ENCODE measurements at places on chromosomes 6 and 20.

GRCh38 chr20:38383147-38383546 lies 36.9 kb downstream of the LBP start:
- DNase-seq = no peak

DNA sequence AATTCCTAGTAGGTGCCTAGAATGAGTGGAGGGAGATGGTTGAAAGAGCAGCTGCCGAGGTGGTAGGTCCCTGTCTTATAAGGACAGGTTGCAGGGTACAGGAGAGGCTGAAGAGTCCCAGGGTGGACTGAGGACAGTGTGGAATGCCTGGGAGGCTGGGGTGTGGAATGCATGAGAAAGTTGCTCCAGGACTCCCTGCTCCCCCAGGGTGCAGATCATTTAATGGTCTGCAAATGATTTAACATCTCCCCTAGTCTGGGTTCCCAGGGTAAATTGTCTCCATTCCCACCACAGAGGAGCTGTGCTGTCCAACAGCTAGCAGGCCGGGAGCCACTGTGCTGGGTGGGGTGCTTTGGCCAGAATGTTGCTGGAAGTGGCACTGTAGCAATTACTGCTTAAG lies 76.0 kb downstream of the CD83 start:
- DNase-seq = no peak

DNA sequence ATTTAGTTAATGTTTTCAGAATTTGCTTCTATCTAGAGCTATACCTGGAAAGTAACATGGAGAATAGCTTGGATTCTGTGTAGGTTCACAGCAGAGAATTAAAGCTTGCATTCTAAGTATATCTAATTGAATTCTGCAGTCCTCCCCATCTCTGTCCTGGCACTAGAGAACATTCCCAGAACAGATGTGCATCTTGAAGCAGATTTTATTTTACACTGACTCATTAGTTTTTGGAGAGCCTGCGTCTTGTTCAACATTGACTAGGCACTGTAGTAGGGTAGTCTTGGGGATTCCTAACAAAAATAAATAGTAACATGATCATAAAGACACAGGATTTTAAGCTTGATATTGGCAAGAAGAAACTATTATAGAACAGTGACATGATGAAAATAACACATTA lies 36.2 kb upstream of the BAG2 start:
- DNase-seq = no peak

DNA sequence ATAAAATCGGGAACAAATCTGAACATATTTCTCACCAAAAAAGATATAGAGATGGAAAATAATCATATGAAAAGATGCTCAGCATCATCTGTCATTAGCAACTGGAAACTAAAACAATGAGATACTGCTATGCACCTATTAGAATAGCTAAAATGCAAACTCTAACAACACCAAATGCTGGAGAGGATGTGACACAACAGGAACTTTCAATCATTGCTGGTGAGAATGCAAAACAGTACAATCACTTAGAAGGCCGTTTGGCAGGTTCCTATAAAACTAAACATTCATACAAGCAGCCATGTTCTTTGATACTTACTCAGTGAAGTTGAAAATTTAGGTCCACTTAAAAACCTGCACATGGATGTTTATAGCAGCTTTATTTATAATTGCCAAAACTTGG lies 67.0 kb downstream of the FAM50B start:
- DNase-seq = no peak

- no peak for DNase-seq
Measured at GRCh38 chr6:558959-559358, 97.9 kb downstream of the HUS1B start.

DNA sequence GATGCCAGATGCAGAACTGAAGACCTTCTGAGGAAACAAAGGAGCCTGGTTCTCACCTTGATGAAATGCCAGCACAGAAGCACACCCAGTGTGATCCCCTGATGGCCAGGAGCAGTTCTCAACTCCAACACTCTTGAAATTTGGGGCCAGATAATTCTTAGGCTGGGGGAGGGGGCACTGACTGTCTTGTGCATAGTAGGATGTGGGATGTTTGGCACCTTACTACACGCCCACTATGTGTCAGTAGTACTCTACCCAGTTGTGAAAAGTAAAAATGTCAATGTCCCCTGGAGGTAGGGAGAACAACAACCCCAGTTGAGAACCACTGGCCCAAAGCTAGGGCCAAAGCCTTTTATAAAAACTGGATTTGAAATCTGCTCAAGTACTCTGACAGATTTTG lies 398.3 kb upstream of the ARID1B start:
- no peak for DNase-seq

GRCh38 chr20:55172310-55173002 lies 697.1 kb downstream of the DOK5 start:
- DNase-seq = no peak

DNA sequence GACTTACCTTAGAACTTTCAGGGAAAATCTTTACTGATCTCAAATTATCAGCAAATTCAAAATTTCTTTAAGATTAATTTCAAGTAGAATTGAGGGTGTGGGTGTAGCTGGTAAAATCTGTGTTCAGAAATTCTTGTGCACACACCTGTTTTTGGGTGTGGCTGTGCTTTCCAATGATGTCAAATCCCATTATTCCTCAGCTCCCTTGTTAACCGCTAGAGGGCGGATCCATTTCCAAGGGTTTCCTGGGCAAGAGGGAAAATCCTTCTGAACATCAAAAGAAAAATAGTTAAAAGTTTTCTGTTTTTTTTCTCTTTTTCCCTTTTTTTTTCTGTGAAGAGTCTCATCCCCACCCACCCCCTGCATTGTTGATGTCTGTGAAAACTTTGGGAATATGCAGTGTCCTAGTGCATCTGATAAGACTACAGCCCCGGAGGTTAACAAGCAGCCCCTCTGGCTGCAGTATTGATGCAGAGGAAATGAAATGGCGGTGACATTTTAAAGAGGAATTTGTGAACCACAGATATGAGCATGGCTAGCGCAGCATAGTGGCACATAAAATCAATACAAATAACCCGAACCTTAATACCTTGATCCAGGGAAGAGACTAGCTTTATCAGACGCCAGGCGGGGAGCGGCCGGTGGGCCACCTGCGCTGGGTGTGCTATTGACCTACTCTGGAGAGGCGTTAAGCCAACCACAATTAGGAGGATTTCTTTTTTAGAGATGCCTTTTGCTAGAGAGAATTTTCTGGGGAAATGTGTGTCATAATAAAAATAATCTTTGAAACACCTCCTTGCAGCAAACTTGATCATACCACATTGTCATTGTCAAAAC lies 130.9 kb downstream of the FOXA2 start:
- no peak for DNase-seq

- DNase-seq = no peak
Measured at GRCh38 chr20:32599783-32600340, 14.7 kb upstream of the NOL4L start.

DNA sequence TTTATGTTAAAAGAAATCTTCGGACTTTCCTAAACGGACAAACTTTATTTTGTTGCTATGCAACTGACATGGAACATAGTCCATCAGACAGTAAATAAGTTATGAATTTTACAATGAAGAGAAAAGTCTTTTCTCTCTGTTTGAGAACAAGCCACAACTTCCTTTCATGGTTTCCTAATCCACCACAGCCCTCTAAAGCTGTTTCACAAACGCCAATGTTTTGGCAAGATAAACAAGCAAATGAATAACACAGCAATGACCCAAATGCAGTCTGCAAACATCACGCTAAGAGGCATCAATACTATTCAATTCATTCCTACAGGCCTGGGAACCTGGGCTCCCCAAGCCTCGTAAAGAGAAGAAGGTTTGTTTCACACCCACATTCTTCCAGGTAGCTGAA lies 60.4 kb downstream of the HAO1 start:
- no peak for DNase-seq

- no peak for DNase-seq
Measured at GRCh38 chr6:168457653-168457934, 16.6 kb downstream of the SMOC2 start.

- no peak for DNase-seq
Measured at GRCh38 chr6:53827531-53827930, 32.7 kb downstream of the LRRC1 start.

GRCh38 chr6:11085758-11086435 lies 7.7 kb upstream of the SMIM13 start:
- no peak for DNase-seq

DNA sequence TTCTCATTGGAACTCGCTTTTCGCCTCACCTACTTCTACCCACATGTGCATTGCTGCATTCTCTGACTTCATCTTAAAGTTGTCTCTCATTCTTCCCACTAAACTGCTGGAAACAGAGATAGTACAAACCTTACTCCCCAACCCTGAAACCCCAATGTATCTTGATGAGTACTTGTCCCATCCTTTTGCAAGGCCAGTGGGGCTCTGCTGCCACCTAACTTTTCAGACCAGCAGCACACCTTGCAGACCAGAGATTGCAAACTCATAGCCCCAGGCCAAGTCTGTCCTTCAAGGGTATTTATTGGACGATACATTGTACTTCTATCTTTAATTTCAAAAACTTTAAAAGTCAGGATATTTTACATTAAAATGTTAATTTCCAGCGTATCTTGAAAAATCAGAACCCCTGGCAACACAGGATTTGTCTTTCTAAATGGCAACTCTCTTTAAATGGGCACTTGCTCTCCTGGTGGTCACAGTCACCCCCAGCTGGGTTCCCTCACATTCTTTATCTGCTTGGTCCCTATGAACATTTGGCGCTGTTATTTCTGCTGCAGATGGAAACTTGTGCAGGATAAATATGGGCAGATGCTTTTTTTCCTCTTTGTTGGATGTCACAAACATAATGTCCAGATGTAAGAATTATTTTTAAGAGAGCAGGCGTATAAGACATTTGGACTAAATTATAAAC lies 83.9 kb downstream of the SOD2 start:
- DNase-seq = no peak

- DNase-seq = no peak
Measured at GRCh38 chr6:166424431-166424830, 41.7 kb upstream of the MPC1 start.
